ENCODE measurements at places on chromosomes 7 and 10.

DNA sequence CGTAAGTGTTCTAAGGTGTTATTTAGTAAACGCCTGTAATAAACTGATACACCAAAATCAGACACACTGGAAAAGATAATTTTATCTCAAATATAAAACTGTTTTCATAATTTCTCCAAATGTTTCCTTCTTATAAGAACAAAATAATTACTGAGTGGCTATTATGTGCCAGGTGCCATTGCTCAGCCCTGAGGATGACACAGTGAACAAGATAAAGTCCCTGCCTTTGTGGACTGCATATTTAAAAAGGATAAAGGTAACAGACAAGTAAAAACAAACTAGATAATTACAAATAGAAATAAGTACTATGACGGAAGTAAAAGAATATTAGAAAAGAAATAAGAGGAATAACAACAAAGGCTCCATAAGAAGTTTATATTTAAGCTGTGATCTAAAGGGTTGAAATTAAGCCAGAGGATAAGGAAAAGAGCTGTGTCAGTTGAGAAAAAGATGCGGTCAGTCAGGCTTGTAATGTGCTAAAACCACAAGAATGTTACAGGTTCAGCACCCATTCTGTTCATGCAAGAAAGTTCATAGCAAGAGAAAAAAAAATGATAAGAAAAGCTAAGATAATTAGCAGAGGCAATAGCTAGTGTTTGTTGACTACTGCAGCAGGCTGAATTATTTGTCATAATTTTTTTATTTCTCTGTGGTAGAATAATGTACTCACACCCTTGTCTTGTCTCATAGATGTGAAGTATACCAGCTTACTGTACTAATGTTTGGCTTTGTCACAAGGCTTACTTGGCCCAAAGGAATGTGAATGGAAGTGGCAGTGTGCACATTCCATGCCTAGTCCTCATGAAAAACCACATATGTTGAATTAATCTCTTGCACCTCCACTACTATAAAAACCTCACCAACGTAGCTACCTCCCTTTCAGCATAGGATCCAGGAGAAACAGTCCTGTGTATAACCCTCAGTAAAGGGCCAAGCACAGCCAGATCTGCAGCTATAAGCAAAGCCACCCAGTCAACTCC, 75.1 kb downstream of the CRPPA start:
- DNase-seq = no peak

DNA sequence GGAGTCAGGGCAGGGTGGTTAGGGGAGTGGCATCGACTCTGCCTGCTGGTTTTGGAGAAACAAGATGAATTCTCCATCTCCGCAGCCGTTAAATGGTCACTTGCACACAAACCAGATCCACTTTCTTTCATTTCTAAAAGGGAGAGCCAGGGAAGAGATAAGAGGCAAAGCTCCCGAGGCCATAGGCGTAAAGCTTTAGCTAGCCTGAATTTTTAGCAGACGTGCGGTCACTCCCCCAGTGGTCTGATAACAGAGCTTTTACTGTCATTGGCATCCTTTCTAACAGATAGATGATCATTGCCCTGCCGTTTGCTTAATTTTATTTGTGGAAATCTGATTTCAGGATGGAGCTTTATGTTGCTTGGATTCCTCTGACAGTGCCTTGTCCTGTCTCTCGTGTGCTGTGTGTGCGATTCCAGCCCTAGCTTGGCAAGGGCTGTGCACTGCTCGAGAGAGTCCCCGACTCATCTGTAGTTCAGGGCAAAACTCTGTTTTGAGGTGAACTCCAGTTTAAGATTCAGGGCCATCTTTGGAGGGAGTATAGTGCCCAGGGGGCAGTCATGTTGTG, 62.5 kb downstream of the GATA3 start:
- DNase-seq = no peak

GRCh38 chr7:48452218-48452617, 281.0 kb downstream of the ABCA13 start:
- DNase-seq = no peak

- DNase-seq = no peak
These were observed 24.6 kb downstream of the NACAD start for GRCh38 chr7:45064047-45064725.

- DNase-seq = no peak
These were observed 33.8 kb downstream of the HGF start for GRCh38 chr7:81736091-81736490.

DNA sequence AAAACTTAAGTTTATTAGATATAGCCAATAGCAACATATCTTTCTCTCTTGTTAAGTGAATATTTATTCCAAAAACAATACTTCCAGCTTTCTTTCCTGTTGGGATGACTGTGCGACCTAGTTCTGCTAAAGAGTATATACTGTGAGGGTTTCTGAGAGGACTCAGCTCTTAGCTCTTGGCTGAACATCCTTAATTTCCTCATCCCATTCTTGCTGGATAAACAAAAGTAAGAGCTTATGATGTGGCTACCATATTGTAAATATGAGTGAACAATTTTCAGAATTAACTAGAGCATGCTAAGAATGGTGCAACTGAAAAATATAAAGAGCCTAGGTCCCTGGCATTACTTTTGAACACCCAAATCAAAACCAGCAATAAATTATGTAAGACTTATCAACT, 279.5 kb upstream of the GNAI1 start:
- DNase-seq = no peak

DNA sequence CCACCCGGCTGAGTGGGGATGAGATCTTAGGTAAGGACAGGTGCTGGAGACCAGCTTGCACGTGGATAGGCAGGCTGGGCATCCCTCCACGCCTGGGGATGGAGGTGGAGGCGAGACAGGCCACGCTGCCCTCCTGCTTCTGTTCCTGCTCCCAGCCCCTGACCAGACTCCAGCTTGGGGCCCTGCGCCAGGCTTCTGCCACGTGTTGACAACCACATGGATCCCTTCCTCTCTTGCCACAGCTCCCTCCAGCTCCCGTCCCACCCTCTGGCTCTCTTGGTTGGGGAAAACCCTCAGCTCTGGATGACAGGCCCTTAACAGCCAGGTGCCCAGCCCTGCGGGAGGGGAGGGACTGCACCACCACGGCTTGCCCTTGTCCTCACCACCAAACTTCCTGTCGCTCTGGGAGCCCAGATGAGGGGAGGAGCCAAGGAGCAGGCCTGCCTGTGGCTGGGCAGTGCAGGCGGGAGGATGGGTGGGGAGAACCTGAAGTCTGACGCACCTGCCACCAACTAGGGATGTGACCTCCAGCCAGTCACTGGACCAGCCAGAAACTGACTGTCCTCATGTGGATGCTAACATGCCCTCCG, 36.0 kb downstream of the KCNH2 start:
- DNase-seq = no peak

DNA sequence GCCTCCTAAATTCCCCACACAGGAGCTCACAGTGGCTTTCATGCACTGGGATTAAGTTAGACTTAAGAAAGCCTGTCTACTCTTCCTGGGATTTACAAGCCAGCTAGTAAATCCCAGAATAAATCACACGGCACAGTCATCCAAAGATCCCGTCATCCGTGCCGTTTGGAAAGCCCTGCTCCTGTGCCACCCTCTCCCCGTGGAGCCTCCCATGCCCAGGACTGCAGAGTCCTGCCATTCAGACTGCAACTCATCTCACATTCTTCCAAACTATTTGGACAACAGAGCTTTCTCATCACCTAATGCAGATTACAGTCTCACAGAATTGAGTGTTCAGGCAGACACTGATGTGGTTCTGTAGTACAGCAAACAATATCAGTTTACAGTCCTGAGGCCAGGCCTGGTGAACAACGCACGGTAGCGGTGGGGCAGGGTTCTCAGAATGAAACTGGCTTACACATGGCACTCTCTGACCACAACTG, 166.5 kb downstream of the EGFR start:
- no peak for DNase-seq

GRCh38 chr7:89312551-89312950, 517.0 kb upstream of the TEX47 start:
- no peak for DNase-seq

DNA sequence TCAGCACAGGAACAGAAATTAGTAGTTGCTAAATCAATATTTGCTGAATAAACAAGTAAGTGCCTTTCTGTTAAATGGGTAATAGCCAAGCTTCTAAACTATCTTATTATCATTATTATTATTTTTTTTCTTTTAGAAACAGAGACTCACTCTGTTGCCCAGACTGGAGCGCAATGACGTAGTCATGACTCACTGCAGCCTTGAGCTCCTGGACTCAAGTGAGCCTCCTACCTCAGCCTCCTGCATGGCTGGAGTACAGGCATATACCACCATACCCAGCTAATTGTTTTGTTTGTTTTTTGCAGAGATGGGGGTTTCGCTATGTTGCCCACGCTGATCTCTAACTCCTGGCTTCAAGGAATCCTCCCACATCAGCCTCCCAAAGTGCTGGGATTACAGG, 12.3 kb upstream of the ELN start:
- no peak for DNase-seq

- DNase-seq = no peak
These were observed 27.7 kb downstream of the CUL1 start for GRCh38 chr7:148726385-148726784.

DNA sequence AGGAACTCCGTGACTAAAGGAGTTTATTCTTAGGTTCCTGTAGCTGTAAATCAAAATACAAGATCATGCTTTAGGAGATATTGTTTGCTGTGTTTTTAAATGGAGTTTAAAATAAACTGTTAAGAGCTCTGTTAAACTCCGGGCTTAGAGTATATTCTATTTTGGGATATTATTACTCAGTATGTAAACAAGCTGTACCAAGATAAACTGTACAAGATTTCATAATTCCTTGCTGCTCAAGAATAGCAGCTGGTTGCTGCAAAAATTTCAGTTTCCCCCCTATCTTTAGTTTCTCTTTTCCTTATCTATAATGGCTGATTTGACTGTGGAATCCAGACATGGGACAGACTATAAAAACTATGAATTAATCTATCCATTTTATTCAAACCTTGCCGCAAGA, 215.7 kb downstream of the HTR7 start:
- no peak for DNase-seq

GRCh38 chr10:17655567-17656146, 11.7 kb downstream of the STAM start:
- no peak for DNase-seq

DNA sequence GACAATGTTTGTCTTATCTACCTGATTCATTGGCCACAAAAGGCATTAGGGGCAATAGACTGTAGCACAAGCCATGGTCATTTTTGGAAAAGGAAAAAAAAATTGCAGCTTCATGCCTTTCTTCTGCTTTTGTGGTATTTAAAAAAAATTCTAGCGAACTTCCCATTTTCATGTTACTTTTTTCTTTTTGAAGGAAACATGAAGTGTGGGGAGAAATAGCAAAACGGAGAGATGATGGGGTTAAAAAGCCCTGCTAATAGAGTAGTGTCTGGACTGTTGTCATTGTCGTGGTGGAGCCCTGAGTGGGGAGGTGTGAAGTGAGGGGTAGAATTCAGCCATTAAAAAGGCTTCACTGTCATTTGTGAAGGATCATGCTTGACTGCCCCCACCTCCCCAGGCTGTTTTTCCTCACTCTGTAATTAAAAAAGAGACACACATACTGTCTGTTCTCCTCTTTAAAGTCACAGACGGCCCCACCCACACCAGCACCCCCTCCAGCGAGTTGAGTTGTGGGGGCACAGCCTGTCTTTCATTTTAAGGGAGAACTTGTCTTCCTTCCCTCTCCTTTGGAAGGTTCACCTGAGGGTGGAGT, 272.4 kb downstream of the CREB5 start:
- DNase-seq = no peak

GRCh38 chr10:3777981-3778691, 6.9 kb downstream of the KLF6 start:
- DNase-seq = no peak

- no peak for DNase-seq
These were observed 24.3 kb downstream of the TES start for GRCh38 chr7:116234517-116235200.

DNA sequence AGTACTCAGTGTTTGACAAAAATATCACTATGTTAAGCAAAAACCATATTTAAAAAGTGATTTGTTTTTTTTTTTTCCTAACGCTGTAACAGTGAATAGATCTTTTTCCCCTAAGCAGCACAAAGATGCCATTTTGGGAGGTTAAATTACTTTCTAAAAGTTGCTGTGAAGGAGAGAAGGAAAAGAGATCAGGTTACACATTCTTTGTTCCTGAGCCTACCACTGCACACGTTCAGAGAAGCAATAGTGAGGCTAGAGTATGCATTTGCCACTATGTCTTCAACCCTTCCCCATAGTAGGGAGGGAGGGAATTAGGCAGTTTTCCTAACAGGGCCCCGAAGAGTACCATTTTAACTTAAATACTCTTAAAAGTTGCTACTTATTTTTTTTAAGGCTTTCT, 38.9 kb downstream of the BMPR1A start:
- DNase-seq = no peak

- DNase-seq = no peak
These were observed 29.3 kb upstream of the CCL24 start for GRCh38 chr7:75842836-75843446.

- no peak for DNase-seq
These were observed 9.7 kb downstream of the MXI1 start for GRCh38 chr10:110216942-110217661.

GRCh38 chr10:123109466-123109865, 26.3 kb upstream of the HMX3 start:
- DNase-seq = no peak

All from activated naive CD8-positive, alpha-beta T cell treated with anti-CD3 and anti-CD28 coated beads, Interleukin-2, amount 50 U/mL, for 16 hours (primary cell).